Upper lobe of right lung (tissue), 1 donor: ENCODE measurements at places on chromosomes 5 and 9.

DNA sequence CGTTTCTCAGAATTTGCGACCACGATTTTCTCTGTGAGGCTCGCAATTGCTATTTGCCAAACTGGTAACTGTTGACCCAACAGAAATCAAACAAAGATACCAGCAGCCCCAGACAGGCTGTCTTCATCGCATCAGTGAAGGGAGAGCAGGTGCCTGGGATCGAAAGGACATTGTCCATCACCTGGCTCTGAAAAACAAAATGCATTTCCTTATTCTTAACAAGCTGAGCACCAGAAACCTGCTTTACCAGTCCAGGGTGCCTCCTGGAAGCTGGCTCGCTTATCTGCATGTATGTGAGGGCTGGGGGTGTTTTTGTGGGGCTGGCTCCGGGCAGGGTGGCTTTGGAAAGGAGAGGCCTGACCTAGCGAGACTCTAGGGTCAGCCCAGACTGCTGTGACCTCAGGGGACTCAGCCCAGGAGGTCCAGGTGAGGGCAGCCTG is 24.7 kb downstream of the WWC1 start:
- peak; percentile 71 for DNase-seq

DNA sequence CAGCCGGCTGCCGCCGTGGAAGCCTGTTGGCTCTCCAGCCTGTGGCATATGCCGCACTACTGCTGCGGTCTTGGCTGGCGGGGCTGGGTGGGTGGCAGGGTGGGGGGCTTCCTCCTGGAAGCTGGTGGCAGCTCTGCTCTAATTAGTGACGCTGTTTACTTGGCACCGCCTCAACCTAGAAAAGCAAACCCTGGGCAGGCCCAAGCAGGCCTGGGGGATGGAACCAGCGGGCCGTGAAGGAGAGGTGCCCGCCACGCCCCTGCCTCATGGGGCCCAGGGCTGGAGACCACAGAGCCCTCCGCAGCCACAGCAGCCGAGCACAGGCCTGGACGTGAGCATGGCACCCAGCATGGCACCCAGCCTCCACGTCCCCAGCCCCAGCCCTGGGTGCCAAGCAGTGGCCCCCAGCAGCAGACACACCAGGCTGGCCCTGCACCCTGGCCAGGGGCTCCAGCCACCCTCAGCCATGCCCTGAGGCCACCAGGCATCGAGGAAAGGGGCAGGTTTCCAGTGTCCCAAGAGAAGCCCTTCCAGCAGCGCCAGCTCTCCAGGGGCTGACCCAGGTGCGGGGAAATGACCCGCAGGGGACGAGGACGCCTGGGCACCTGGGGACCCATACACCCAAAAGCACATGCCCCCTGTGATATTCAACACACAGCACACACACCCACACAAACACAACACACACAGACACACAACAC is 5.4 kb upstream of the CCDC187 start:
- no peak for DNase-seq

GRCh38 chr9:136043441-136043991 is 51.6 kb downstream of the NACC2 start:
- no peak for DNase-seq

- no peak for DNase-seq
Measured at GRCh38 chr5:73859696-73860095, 233.7 kb downstream of the ARHGEF28 start.

- DNase-seq: peak; percentile 89
Measured at GRCh38 chr5:150599917-150600511, 40.4 kb upstream of the SYNPO start.

GRCh38 chr9:86867804-86868313 is 79.4 kb downstream of the GAS1 start:
- no peak for DNase-seq

- DNase-seq: no peak
Measured at GRCh38 chr5:58571501-58571900, 11.4 kb upstream of the RAB3C start.

DNA sequence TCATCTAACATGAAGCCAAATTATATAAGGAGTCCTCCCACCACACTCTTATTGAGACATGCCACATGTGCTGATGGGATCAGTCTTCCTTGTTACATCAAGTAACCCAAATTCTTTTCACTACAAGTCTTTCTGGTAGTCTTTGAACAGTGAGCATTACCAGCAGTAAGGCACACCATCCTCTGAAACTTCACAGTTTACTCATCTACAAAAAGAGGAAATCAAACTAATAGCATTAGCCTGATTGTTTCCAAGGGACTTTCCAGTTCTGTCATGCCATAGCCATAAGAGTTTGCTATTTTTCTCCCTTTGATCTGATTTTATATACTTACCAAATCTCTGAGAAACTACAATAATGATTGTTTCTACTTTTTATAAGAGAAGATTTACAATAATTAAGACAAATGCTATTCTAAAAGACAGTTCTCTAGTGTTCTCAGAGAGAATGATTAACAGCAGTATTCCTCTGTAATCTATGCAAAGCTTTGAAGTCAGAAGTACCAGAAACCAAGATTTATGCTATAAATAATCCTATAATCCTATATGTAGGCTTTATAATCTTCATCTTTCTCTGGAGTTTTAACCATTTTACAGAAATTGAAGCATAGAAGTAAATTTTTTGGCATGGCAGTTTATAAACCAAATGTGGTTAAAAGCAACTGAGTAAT is 166.2 kb upstream of the ACO1 start:
- no peak for DNase-seq

DNA sequence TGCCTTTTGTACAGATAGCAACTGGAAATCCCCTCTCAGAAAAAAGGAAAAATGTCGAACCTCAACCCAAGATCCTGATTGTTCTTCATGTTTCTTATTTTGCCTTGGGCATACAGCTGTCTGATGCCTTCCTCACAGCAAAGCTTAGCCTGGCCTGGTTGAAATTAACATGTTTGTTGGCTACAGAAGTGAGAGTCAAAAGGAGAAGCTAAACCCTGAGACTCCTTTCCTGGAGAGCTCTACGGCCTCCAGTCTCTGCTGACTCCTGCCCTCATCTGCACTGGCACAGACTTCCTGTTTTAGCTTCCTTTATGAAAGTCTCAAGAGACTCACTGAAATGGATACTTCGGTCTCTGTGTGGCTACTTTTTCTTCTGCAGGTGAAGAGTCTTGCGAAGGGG is 186.7 kb downstream of the PARP8 start:
- no peak for DNase-seq

- no peak for DNase-seq
Measured at GRCh38 chr5:96822686-96823459, 15.1 kb upstream of the ERAP1 start.

- DNase-seq: no peak
Measured at GRCh38 chr9:130847306-130848217, 12.5 kb downstream of the ABL1 start.

DNA sequence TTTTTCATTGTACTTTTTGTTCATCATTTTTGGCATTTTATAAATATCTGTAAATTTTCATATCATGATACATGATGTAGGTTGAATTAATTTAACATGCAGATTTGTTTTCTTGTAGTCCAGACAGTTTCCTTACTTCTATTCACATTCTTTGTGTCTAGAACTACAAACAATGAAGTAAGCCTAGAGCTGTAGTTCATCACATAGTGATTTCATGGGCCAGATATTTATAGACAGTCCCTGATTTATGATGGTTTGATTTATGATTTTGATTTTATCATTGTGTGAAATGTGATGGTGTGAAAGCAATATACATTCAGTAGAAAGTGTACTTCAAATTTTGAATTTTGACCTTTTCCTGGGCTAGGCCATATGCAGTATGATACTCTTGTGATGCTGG is 139.0 kb downstream of the ARHGEF28 start:
- no peak for DNase-seq
